Breast epithelium (tissue), 4 donors: ENCODE measurements at places on chromosomes 3 and 15. TPM values are rescaled to one million over a fixed set of nuclear protein-coding genes. Genes with fewer than 3 reads are reported as not detected.

- no peak overlapping the region for H3K4me3 ChIP-seq
- H3K4me1 ChIP-seq: no peaks in the 10 kb centered on the region
- no peak overlapping the region for H3K27ac ChIP-seq
- H3K27me3 ChIP-seq: no peaks in the 10 kb centered on the region
- H3K36me3 ChIP-seq: no peaks in the 10 kb centered on the region
Observed at GRCh38 chr3:24138876-24139256, 193.8 kb downstream of the NR1D2 start.

The CHRFAM7A gene
- total RNA-seq: 0.80 TPM

DNA sequence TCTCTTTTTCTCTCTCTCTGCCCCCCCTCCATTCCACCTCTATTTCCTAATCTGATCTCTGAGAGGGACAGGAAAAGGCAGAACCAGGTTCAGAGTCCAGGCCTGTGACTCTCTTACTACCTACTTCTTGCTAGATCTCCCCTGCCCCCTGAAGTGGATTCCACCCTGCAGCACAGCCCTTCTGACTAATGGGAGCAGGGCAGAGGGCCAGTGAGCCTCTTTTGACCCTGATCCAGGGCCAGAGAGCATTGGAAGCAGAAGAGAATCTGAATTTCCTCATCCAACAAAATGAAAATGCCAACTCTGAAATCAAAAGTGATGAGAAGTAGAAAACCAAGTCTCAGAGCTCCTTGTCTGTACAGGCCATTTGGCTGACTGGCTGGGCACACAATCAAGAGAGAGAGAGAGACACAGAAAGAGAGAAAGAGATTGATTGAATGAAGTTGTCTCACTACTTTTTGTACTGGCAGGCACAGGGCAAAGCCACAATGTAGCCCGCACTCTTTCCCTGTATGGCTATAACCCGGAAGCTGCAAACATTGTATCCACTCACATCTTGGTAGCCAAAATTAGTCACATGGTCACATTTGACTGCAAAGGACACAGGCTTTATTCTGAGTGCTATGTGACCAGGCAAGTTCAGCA lies 31.6 kb upstream of the GLCE start:
- no peak overlapping the region for H3K4me3 ChIP-seq
- H3K4me1 ChIP-seq: no peaks in the 10 kb centered on the region
- no peak for DNase-seq
- H3K27ac ChIP-seq: peak overlapping the region; percentile 85
- H3K36me3 ChIP-seq: no peaks in the 10 kb centered on the region

The TBC1D23 gene
- total RNA-seq: 32.8 TPM

GRCh38 chr15:66707310-66708082 lies 5.5 kb downstream of the SMAD6 start:
- H3K4me1 ChIP-seq: peaks cover 7% of the 10 kb centered on the region
- peak overlapping the region; percentile 20 for H3K4me3 ChIP-seq
- no peaks in the 10 kb centered on the region for H3K27me3 ChIP-seq
- peak overlapping the region; percentile 40 for H3K27ac ChIP-seq

DNA sequence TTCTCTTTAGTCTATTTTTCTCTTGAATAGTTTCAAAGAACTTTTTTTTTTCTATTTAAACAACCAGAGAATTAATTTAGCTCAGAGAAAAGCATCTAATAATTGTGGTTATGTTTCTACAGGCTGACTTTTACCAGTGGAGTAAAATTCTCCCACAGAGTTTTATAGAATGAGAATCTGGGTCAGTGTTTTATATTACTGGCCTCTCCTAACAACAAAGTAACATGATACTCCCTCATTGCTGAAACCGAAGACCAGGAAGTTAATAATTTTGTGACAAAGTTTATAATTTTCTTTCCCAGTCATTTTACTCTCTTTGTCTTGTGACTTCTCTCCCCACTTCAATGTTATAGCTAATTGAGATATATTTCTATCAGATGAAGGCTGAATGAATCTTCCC lies 946.9 kb downstream of the EPHA3 start:
- H3K27ac ChIP-seq: no peak overlapping the region
- no peaks in the 10 kb centered on the region for H3K27me3 ChIP-seq
- no peaks in the 10 kb centered on the region for H3K36me3 ChIP-seq
- H3K4me1 ChIP-seq: no peaks in the 10 kb centered on the region
- H3K4me3 ChIP-seq: no peak overlapping the region

The ZNF502 gene
- 4.6 TPM for total RNA-seq

GRCh38 chr3:41882956-41883355 lies 78.9 kb downstream of the ULK4 start:
- H3K4me1 ChIP-seq: no peaks in the 10 kb centered on the region
- DNase-seq: no peak
- no peaks in the 10 kb centered on the region for H3K27me3 ChIP-seq
- no peak overlapping the region for H3K27ac ChIP-seq
- no peak overlapping the region for H3K4me3 ChIP-seq

DNA sequence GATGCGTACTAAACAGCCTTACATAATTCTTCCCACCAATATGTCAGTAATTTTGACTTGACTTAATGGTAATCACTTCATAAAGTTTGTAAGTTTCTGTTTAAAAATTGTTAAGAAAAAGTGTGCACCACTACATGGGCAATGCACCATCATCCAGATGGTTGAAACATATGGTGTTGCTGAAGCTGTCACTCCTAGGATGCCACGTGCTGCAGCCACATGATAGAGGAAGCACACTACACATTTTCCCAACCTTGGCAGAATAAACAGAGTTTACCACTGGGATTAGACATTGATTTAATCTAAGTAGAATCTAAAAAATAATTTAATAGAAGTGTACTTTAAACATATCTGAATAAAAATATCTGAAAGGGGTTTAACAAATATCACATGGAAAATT lies 1209.9 kb downstream of the NSUN3 start:
- DNase-seq: no peak
- H3K4me1 ChIP-seq: no peaks in the 10 kb centered on the region
- H3K4me3 ChIP-seq: no peak overlapping the region
- H3K27ac ChIP-seq: no peak overlapping the region
- H3K36me3 ChIP-seq: no peaks in the 10 kb centered on the region
- H3K27me3 ChIP-seq: no peaks in the 10 kb centered on the region

The CXCR6 gene
- total RNA-seq: 0.64 TPM
